ENCODE measurements at places on chromosomes 12 and 14.

DNA sequence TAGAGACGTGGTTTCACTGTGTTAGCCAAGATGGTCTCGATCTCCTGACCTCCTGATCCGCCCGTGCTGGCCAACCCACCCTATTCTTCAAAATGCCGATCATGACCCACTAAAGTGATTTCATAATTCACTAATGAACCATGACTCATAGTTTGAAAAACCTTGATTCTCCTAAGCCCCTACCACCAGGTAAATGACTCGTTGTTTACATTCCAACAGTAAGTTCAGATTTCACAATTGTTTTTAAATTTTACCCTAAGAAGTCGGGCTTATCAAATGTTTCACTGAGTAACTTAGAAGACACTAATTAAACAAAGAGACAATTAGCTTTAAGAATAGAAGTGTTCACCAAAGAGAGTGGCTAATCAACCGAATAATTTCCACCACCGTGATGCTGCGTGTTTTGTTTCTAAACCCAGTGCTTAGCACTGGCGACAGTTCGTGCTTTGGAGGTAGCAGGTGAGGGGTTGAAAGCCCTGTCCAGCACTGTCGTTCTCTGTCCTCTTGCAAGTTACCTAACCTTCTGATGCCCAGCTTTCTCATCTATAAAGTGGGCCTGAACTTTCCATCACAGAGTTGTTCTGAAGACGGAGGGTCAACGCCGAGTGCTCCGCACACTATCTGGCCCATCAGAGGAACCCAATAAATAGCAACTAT, 136.5 kb downstream of the NTF3 start:
- DNase-seq = no peak

GRCh38 chr12:10194160-10194670, 15.4 kb downstream of the TMEM52B start:
- no peak for DNase-seq

DNA sequence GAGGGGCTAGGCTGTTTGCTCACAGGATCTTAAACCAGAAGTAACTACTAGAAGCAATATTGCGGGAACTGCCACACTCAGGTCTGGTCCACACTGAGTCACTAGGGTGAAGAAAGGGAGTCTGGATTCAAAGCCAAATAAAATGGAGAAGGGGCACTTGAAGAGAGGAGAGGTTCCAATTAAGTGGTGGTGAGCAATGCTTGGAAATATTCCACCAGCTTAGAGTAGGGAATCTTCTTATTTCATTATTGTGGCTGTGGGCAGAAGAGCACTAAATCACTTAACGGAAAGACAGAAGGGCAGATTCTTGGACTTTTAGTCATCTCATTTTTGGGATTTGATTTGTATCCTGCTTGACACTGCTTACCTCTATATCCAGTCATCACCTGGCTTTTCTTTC, 48.6 kb upstream of the PPP1R12A start:
- DNase-seq = no peak

- DNase-seq = no peak
Observed at GRCh38 chr12:6626654-6627283, 9.0 kb downstream of the LPAR5 start.

- peak; percentile 60 for DNase-seq
Observed at GRCh38 chr14:37197421-37198272, at the start of gene MIPOL1. TSS of gene MIPOL1 (plus strand) at chr14:37197937. CDS start at chr14:37247889, 49,952 bp downstream.

GRCh38 chr12:92898755-92899154, 30.3 kb downstream of the EEA1 start:
- no peak for DNase-seq

GRCh38 chr12:116813271-116814041, 67.8 kb downstream of the HRK start:
- no peak for DNase-seq

- no peak for DNase-seq
Observed at GRCh38 chr12:79933532-79934264, 1.2 kb downstream of the PPP1R12A start.

GRCh38 chr12:21801522-21802288, 27.2 kb upstream of the KCNJ8 start:
- DNase-seq = no peak

DNA sequence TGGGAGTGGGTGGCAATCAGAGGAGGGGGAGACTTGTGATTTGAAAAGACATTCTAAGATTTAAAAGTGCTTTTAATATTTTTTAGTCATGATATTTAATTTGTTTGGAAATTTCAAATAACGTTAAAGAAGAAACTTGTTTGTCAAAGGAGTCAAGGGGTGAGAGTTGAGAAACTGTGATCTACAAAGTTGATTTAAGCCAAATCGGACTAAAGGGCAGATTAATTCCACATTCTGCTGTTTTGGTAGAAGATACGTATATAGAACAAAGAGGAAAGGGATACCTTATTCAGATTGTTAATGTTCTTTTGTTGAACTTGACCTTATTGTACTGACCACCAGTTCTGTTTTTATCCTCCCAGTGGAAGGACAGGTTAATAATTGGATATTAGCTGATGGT, 6.7 kb downstream of the EIF4B start:
- no peak for DNase-seq

GRCh38 chr12:127980585-127980984, 286.4 kb upstream of the TMEM132C start:
- no peak for DNase-seq

DNA sequence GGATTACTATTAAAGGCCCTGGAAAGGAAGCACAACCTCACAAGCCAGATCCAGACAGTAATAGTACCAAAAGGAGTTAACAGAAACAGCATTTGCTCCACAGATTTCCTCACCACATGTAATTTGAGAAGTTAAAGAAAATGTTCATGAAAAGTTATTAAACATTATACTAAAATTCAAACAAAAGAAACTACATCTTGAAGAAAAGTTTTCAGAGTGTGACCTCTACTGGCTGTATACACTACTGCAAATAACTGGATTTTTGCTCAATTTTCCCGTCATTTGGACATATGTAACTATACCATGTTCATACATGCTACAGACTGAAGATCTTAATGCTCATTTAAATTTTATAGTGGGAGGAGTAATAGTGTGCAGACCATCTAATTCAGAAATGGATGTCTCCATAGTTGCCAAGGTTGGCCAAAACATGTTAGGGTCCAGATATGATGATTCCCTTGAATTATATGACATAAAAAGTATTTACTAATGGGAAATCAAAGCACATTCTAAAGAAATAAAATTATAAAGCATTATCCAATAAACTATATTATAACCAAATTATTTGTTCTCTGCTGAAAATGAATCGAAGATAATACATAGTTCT, 5.6 kb downstream of the KRR1 start:
- DNase-seq = no peak

- no peak for DNase-seq
Observed at GRCh38 chr12:54667945-54668344, 19.8 kb upstream of the DCD start.

DNA sequence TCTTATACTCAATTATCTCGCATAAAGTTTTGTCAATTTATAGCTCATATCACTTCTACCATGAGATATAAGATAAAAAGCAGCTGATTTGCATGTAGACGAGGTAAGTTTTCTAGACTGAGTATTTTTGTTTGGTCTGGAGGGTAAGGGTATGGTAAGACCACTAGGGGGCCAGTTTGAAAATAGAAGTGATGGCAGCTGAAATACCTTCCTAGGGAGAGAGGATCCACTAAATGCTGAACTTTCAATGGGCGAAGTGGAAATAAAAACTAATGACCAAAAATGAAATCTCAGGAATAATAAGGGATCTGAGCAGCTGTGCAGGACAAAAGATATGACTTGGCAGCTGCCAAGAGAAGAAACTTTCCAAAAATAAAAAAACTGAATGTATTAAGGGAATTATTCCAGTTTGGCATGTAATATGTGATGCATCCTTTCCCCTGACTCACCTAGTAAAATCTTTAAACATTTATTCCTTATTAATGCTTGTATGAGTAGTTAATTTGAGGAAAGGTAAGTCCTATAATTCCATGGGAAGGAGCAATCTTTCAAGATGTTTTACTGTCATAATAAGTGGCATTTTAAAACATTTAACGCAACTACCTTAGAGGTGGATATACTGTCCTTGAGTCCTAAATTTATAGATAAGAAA, 754.5 kb downstream of the C12orf50 start:
- no peak for DNase-seq

DNA sequence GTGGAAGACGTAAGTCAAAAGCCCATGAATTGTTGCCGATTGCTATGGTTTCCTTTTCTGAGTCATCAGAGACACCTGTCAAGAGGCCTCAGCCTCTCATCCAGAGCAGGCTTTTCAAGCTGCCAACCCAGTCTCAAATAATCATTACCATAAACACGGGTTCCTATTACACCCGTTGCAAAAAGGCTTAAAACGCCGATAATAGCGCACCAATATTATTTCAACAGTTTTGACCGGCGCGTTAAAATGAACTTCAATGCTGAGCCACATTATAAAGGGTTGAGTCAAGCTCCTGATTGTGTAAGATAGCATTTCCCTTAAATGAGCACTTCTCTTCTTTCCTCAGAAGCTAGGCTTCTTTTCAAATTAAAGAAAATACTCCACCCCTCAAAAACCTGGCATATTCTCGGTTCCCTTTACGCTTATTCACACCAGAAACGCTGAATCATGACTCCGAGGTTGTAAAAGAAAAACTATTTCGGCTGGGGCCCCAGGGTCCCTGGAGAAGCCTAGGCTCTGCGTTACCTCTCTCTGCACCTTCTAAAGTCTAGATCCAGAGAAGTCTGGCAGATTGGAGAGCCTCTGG, 1.4 kb downstream of the TMTC1 start:
- no peak for DNase-seq

GRCh38 chr14:92277031-92277430, 45.9 kb upstream of the SLC24A4 start:
- DNase-seq = no peak

DNA sequence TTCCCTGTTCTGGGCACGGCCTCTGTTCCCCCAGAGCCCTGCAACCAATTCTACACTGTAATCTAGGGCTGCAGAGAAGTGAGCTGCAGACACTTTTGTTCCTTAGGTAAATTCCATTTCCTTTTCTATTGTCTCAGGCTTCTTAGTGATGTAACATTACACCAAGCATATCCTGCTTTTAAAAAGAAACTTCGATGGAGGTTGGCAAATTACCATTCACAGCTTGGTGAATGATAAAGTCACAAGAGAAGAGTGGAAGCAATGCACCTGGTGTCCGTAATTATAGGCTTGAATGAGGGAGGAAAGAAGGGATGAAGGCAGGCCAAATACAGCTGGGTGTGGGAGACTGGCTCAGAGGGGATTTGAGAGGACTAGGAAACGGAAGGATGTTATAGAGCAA, 68.6 kb downstream of the PPM1A start:
- no peak for DNase-seq

DNA sequence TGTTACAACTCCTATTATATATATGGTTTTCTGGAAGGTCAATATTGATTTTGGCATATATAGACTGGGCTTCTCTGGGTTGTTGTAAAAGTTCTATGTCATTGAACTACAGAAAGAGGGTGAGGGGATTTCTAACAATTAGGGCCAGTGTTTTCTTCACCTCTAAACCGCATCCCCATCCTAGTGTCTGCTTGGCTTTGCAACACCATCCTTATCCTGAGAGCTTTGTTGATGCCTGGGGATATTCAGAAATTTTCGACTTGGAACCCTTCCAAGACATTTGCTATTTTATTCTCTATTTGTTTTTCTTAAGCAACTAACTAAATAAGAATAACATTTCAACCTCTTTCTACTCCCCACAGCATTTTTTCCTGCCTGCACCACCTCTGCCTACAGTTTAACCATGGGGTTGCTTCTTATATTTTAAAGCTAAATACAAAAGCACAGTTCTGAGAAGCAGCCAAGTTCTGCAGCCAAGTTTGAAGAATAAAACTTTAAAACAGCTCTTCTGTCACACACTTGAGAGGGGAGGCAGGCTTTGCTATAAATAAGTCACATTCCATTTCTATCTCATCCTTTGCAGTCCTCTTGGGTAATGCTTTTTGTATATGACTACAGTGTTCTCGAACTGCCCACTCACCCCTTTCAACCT, 53.4 kb downstream of the RGS6 start:
- DNase-seq = no peak

- no peak for DNase-seq
Observed at GRCh38 chr12:100382338-100382737, 25.5 kb downstream of the SLC17A8 start.

GRCh38 chr12:65699251-65699650, 125.0 kb upstream of the HMGA2 start:
- DNase-seq = no peak

DNA sequence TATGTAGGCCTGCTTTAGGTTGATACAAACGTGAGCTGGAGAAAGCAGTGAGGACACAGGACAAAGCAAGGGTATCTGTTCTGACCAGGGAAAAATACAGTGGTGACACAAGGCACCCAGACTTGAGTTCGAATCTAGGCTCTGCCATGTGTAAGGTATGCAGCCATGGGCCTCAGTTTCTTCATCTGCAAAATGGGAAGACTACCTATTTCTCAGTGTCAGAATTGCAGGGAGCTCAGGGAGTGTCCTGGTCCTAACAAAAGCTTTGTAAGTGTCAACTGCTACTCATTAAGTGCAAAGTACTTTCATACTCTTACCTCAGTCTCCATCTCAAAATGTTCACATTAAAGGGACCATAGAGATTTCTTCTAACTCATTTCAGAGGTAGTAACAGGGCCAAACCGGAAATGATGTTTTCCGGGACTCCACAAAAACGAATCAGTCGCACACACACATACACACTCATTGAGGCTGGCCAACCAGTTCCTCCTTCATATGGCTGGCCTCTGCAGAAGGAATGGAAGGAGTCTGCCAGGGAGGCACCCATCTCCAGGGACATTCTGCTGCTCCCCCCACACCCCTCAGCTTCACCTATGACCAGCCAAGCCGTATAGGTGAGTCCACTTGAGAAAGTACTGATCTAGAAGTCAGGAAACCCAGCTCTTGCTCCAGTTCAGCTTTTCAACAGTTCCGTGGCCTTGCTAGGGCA, 7.8 kb downstream of the CTDSP2 start:
- DNase-seq = no peak

DNA sequence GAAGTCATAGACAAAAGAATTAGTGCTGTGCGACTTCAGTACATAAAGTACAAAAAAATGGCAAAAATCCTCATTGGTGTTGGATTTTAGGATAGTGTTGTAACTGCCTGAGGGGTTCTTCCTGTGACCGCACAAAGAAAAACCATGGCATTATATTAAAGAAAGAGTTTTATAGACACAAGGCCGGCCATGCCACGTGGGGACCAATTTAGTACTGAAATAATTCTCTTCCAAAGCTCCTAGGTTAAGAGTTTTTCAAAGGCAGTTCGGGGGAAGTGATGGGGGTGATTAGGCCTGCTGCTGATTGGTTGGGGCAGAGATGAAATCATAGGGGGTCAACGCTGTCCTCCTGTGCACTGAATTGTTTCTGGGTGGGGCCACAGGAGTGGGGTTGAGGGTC, 150.9 kb upstream of the EEA1 start:
- no peak for DNase-seq

- DNase-seq = no peak
Observed at GRCh38 chr12:10365696-10366405, 24.0 kb downstream of the KLRK1 start.

DNA sequence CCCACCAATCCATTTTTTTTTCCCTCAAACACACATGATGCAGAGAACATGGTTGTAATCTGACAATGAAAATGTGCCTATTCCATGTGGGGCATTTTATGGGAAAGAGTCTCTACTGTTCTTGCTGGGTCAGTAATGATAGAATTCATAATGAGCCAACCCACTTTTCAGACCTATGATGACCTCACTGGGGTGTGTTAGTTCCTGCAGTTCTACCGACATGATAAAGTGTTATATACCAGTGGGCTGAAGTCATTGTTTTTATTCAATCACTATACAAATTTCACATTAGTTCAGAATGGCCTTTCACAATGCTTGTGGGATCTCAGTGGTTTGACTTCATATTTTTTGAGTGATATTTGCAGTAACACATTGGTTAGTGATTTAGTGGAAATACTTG, 47.5 kb downstream of the PPFIBP1 start:
- no peak for DNase-seq
